Small intestine (tissue), 16 donors: ENCODE measurements at places on chromosomes 6 and 20. TPM values are rescaled to one million over a fixed set of nuclear protein-coding genes. Genes with fewer than 3 reads are reported as not detected.

DNA sequence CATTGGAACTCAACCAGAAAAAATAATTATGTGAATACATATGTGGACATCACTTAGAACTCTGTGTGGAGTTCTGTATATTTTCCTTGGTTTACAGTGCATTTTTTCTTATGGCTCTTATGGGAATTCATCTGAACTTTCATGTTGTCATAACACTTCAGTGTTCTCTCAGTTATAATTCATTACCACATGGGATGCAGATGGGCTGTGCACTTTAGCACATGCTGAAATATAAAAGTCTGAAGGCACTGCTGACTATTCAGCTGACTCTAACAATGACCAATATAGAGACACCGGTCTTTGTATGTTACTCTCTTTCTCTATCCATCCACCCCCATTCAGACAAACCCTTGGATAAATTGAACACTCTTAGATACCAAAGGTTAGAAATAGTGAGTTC is 29.3 kb downstream of the GRIK2 start:
- no peak for DNase-seq

DNA sequence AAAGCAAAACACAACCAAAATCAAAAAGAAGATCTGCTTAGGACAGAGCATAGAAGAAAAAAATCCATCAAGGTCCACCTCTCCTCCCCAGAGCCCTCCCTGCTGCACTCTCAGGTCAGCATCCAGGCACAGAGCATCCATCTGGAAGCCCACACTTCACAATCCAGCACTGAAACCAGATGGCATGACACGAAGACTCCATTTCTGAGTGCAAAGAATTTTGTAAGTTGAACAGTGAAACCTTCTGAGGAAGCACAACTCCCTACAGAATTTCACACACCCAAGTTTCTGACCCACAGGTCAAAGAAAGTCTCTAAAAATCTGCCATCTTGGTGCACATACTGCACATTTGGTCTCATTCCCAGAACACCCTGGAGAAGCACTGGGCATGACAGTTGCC is 128.8 kb upstream of the STXBP5 start:
- no peak for DNase-seq

- no peak for DNase-seq
Measured at GRCh38 chr6:45003961-45004360, 324.2 kb upstream of the RUNX2 start.

GRCh38 chr20:63177134-63177784 is 38.7 kb downstream of the YTHDF1 start:
- DNase-seq: peak; percentile 39

DNA sequence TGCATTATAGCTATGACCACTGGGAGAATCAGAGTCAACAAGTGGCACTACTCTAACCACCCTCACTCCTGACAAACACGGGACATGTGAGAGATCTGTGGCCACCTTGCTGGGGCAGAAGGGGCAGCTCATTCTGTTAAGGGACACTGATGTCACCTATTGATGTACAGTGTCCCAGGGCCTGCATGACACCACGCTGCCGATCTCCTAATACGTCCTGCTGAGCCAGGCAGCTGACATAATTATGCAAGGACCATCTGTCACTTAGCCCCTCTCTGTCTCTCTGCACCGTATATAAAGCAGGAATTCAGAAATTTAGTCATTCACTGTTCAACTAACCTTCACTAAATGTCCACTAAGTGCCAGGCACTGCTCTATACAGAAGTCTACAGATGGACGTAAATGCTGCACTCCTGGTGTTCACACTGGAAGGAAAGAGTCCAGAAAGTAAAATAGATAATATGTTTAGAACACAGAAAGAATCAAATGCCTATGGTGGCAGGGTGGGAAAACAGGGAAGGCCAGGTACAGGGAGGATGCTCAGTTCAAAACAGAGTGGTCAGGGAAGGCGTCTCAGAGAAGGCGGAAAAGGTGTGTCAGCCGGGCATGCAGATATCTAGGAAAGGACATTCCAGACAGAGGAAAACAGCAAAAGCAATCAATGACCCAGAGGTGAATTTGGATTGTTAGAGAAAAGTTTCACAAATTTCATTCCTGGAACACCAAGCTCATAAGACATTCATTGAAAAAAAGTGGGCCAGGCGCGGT is 173.8 kb downstream of the ZNF217 start:
- DNase-seq: no peak

NTSR1 gene
- polyA plus RNA-seq: not detected

WFDC5 gene
- not detected for polyA plus RNA-seq

SUMO4 gene
- polyA plus RNA-seq: not detected

ADTRP gene
- polyA plus RNA-seq: 73.4 TPM

SCRT2 gene
- not detected for polyA plus RNA-seq

BTBD9 gene
- polyA plus RNA-seq: 5.8 TPM
